Left lobe of liver (tissue), 2 donors: ENCODE measurements at places on chromosomes 7 and 10. TPM values are rescaled to one million over a fixed set of nuclear protein-coding genes. Genes with fewer than 3 reads are reported as not detected.

DNA sequence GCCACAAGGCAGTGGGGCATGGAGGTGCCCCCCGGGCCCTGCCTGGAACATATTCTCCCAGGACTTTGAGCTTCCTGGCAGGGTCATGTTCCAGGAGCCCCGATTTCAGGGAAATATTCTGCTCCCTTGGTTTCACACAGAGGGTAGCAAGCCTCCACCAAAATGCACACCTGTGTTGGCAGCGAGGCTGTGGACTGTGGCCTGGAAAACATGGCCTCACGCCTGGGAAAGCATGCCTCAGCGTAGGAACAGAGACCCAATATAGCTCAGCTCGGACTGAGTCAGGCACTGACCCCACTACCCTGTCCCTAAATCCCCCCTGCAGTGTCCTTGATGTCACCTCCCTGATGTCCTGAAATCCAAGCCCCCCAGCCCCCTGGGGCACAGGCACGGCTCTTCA, 92.0 kb downstream of the KCNMA1 start:
- peak; percentile 72 for DNase-seq

DNA sequence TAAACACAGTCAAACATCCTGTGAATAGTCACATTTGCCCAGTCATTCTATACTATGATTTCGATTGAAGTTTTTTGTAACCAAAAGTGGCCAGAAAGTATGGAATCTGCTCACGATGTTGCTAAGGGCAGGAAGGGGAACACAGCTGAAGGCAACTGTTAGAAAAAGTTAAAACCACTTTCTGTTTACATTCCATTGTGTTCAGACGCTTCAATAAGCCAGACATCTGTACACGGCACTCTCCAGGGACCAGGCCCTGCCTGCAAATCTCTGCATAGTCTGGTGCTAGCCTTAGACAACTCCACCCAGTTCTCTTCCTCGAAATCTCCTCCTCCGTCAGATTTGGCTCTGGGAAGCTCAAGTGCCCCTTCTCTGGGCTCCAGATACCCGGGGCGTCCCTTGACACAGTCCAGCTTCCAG, 17.1 kb upstream of the TMEM120A start:
- DNase-seq = no peak

- no peak for DNase-seq
Observed at GRCh38 chr7:41383596-41383995, 319.3 kb downstream of the INHBA start.

DNA sequence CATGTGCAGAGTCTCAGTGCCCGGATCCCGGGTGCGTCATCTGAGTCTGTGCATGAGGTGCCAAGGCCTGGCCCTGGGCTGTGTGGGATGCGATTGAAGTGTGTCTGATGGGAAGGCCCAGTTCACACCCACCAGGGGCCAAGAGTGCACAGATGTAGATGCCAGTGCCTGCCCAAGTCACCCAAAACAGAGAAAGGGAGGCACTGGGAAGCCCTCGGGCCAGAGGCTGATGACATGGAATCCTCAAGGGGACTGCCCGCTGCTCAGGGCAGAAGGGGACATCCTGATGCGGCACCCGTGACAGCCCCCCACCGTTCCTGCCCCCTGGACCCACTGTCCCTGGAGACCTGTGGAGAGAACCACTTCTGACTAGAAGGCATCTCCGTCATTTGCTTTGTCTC, 72.2 kb upstream of the ZNF479 start:
- no peak for DNase-seq

- DNase-seq = no peak
Observed at GRCh38 chr7:92461027-92462003, 14.0 kb downstream of the GATAD1 start.

- DNase-seq = peak; percentile 43
Observed at GRCh38 chr7:100016215-100016901, 962 bp downstream of the ZKSCAN1 start.

- DNase-seq = no peak
Observed at GRCh38 chr10:59857921-59858320, 48.4 kb downstream of the CCDC6 start.

DNA sequence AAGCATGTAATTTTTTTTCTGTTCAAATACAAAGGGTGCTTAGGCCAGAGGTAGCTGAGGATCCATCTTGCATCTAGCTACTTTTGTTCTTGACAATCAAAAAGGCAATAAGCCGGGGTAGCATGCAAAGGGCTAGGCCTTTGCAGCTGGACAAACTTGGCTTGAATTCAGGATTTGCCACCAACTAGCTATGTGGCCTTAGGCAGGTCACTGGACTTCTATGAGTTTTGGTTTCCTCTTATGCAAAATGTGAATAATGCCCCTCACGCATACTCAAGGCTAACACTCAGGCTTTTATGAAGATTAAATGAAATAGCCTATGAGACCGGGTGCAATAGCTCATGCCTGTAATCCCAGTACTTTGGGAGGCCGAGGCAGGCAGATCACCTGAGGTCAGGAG, 19.3 kb downstream of the GFRA1 start:
- DNase-seq = no peak

- DNase-seq = no peak
Observed at GRCh38 chr10:129841071-129841470, 123.0 kb downstream of the EBF3 start.

- no peak for DNase-seq
Observed at GRCh38 chr7:127383123-127383835, 9.2 kb downstream of the ZNF800 start.

GRCh38 chr10:12984165-12984747, 17.3 kb downstream of the CCDC3 start:
- DNase-seq = no peak

- no peak for DNase-seq
Observed at GRCh38 chr7:110929480-110930249, 161.3 kb upstream of the LRRN3 start.

GRCh38 chr10:49478819-49479218, 60.1 kb downstream of the ERCC6 start:
- no peak for DNase-seq

DNA sequence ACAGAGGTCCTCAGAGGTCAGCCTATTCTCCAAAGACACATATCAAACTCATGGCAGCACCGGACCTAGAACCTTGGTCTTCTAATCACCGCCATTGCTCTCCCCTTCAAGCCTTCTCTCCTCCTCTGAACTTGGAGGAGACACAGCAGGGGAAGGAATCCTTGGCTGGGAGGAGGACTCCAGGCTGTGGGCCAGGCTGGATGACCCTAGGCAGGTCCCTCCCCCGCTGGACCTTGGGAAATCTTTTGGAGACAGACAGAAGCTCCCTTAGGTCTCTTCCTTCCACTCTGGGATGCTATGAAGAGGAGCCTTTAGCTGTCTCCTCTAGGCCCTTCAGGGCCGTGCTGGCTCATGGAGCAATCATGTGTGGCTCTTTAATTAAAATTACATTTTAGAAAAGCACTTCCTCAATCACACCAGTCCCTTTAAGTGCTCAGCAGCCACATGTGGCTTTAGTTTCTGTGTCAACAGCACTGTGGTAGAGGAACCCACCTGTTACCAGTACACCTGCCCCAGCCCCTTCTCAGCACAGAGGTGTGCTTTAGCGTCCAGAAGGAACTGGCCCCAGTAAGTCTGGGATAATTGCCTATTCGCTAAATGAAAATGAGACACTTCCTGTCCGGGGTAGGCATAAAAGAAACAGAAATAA, 238.2 kb downstream of the CELF2 start:
- DNase-seq = no peak

The FAM25G gene
- not detected for total RNA-seq

The CHAT gene
- not detected for total RNA-seq

The ZNF3 gene
- 14.5 TPM for total RNA-seq

The TPST1 gene
- total RNA-seq = 14.5 TPM

The GPR158 gene
- total RNA-seq = not detected

The BAMBI gene
- 7.7 TPM for total RNA-seq

The UBTD1 gene
- 7.1 TPM for total RNA-seq

The PCDH15 gene
- total RNA-seq = not detected

The BMPER gene
- total RNA-seq = 6.9 TPM

The ZNF117 gene
- 2.6 TPM for total RNA-seq

The ADARB2 gene
- 0.81 TPM for total RNA-seq

The BET1 gene
- total RNA-seq = 17.1 TPM

The RAB18 gene
- 51.3 TPM for total RNA-seq

The ASB15 gene
- not detected for total RNA-seq

The IQCE gene
- 5.7 TPM for total RNA-seq
